ENCODE measurements at places on chromosomes 11 and 22.

DNA sequence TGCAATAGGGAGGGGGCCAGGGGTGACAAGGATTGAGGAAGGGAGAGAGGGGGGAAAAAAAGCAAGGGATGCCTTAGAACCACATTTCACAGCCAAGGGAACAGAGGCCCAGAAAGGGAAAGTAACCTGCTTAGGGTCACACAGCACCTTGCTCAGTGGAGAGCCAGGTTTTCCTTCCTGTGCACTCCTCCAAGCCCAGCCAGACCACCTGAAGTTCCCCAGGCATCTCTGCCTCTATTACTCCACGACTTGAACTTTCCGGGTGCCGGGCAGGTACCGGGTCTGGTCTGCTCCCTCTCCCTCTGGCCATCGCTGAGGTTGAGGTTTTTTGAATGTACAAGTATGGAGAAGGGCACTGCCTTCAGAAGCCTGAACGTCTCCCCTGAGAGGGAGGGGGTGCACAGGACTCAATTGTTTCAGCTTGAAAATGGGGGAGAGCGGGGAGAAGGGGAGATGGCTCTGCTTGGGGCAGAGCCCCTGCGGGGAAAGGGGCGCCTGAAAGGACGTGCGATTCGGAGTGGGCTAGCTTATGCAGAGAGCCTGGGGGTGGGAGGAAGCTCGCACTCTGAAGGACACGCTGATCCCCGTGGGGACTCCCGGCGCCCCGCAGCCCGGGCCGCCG lies 516 bp upstream of the SERPINH1 start:
- DNase-seq: no peak

GRCh38 chr11:130244848-130245247 lies 69.9 kb downstream of the ZBTB44 start:
- DNase-seq: no peak

- DNase-seq: no peak
These were observed 660.1 kb upstream of the CCDC179 start for GRCh38 chr11:23520226-23520960.

GRCh38 chr11:94139416-94139815 lies 10.8 kb downstream of the PANX1 start:
- DNase-seq: no peak

DNA sequence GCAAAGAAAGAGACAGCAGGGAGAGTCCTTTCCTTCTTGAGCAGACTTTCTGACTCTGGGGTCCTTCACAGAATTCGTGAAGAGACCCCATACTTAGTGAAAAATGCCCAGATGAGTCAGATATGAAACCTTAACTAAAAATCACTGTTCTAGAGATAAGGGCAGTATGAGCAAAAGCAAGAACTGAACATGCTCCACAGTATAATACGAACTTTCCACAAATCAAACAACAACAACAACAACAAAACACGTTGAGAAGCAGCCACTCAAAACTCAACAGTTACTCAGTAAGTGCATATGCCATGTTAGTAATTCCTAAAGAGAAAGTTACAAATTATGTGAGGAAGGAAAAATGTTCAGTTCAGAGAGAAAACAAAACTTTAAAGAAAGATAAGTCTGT lies 44.3 kb downstream of the PITPNB start:
- DNase-seq: no peak

DNA sequence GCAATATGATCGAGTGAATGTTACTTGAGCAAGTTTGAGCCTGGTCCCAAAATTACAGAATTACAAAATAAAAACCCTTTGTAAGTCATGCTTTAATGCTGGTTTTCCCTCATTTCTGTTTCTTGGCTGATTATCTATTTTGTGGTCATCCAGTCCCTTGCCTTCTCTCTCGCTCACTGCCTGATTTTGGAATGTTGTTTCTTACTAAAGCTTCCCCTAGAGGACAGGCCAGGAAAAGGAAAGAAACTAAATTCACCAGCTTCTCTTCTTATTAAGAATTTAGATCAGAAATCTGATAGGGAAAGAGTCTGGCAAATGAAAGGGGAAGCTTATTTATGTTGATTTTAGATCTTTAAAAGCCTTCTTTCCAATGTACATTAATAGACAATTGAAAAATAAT lies 16.6 kb upstream of the BDNF start:
- DNase-seq: no peak

DNA sequence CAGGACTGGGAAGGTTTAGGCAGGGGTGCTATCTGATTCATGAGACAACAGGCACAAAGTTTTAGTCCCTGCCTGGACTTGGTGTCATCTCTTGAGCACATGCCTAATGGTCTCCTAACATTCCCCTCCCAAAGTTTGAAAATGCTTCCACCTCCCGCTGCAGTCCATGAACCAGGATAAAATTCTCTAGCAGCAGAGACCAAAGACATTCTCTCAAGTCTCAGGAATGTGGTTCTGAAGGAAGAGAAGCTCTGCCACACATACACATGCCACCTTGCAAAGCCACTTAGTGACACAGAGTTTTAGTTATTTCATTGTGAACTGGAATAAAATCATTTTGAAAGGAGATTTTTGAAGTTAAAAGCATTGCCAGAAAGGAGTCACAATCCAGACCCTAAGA lies 15.5 kb downstream of the OR51B6 start:
- DNase-seq: no peak

DNA sequence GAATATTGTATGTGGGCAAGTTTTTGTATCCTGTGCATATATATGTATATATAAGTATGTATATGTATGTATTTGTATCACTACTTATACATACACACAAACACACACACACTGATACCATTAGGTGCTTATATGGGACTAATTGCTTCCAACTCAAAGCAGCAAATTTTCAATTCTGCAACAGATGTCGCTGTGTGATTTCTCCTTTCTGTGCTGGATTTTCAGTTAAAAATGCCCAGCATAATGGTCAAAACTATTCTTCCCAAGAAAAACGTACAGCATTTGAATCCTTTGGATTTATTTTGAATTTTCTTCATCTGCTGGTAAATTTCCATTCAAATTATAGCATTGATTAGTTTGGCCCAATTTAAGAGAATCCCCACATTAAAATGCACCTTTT lies 4.3 kb downstream of the CADM1 start:
- DNase-seq: no peak

GRCh38 chr11:64887757-64888405 lies 9.5 kb upstream of the EHD1 start:
- DNase-seq: peak; percentile 70
